ENCODE measurements at places on chromosomes 3 and 15.

DNA sequence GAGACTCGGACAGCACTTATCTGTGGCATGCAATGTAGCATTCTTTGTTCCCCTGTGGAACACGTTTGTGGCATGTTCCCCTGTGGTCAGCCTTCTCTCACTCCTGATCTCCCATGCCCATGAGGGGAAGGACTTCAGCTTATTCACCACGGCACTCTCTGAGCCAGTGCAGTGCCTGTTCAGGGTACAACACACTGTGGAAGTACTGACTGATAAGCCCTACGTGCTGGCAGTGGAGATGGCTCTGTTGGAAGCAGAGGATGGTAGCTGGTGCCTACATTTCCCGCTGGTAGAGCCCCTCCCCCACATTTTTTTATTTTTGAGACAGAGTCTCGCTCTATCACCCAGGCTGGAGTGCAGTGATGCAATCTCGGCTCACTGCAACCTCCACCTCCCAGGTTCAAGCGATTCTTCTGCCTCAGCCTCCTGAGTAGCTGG lies 43.5 kb upstream of the ETV5 start:
- DNase-seq: no peak

- no peak for DNase-seq
Observed at GRCh38 chr15:51736069-51736468, 1.4 kb downstream of the LYSMD2 start.

DNA sequence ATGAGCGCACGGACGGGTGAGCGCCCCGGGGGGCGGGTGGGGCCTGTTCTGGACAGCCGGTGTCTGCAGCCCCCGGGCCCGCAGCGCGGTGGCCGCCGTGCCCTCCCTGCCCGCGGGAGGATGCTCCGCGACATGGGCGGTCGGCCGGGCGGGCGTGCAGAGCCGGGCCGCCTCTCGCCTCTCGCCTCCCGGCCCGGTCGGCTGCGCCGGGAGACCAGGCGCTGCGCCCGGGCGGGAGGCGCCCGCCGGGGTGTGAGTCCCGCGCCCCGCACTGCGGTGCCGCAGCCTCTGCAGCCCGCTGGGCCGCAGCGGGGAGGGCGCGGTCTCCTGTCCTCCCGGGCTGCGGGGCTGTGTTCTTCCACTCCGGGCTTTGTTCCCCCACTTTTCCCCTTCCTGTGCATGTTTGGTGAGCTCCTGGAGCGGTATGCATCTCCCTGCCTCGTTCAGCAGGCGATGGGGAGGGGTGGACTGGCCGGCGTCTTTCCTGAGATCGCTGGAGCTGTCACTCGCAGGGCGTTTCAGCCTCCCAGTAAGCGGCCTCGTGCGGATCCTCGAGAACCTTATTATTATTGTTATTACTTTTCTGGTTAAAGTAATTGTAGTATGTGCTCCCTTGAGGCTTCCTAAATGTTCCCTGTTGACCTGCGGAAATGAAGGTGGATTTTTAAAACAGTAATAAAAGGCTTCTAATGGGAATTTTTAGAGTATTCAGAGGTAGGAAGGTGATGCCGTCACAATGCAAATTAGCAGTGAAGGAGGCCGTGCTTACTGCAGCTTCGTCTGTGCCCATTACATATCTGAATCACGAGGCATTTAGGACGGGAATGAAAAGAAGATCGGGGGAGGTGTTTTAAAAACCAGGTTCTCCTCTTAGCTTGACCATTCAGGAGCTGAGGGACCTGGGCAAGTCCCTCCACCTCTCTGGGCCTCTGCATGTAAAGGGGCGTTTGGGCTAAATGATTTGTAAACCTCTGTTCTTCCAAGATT lies 593 bp downstream of the TMOD2 start:
- no peak for DNase-seq

DNA sequence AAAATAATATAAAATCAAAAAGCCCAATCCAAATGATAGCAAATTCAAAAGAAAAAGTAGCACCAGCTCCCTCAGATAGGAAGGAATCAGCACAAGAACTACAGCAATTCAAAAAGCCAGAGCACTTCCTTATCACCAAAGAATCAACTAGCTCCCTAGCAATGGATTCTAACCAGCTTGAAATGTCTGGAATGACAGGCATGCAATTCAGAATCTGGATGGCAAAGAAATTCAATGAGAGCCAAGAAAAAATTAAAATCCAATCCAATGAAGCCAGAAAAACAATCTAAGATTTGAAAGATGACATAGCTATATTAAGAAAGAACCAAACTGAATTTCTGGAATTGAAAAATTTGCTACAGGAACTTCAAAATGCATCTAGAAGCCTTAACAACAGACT lies 1334.4 kb upstream of the ALCAM start:
- DNase-seq: no peak

DNA sequence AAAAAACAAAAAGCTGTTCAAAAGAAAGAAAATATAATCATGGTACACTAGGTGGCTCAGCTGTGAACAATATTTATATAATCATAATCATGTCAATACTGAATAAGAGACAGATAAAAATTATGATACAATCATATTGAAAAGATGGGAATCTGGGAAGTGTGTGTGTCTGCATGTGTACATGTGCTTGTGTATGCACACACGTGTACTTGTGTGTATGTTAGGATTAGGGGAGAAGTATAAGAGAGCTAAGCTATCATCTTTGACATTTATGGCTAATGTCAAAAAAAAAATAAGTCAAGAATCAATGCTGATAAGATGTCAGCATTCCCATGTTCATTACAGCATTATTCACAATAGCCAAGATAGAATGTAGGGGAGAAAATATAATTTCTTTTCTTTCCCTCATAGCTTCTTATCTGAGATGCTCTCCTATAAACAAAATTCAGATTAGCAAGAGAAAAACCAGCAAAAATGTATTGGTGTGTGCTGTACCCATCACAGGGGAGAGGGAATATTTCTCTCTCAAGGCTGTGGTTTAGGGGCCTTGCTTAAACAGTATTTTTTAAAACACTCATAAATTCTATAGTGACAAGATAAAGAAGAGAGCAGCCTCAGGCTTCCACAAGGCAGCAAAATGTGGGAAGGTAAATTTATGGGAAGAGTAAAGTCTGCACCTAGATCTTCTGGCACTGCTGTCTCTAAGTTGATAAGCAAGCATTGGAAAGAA lies 63.4 kb upstream of the ITGA11 start:
- DNase-seq: no peak

- DNase-seq: no peak
Observed at GRCh38 chr3:194282436-194283122, 68.5 kb downstream of the CPN2 start.
